Activated T-helper 1 cell treated with Interleukin-2 at 50 U/mL for 16 hours (primary cell): ENCODE measurements at places on chromosomes 11 and 22.

GRCh38 chr11:67301951-67302516 lies 1.3 kb upstream of the SSH3 start:
- no peak for DNase-seq

GRCh38 chr11:29628609-29629008 lies 388.2 kb downstream of the KCNA4 start:
- DNase-seq, result no peak

DNA sequence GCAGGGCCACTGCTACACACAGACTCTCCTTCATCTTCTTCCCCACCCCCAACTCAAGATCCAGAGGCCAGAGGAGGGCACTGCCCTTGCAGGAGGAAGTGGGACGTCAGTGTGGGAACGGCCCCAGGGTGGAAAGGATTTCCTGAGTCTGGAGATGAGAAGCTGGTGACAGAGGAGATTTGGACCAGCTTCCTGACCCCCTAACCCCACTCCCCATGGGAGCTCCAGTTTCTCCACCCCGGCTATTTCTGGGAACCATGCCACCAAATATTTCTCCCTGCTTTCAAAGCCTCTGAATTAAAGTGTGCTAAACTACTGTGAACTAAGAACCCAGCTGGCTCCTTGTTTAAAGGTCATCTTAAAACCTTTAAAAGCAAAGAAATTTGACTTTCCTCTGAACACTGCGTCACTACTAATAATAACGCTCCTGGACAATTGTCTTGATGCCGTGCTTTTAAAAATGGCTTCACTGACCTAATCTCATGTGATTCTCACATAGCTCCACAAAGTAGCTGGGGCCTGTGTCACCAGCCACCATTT lies 46.6 kb downstream of the CWC15 start:
- no peak for DNase-seq

- DNase-seq, result no peak
Observed at GRCh38 chr11:105132716-105133511, 6.7 kb downstream of the CARD18 start.

- no peak for DNase-seq
Observed at GRCh38 chr11:93031386-93031785, 61.9 kb downstream of the MTNR1B start.

- no peak for DNase-seq
Observed at GRCh38 chr11:130776061-130776419, 140.2 kb downstream of the SNX19 start.

DNA sequence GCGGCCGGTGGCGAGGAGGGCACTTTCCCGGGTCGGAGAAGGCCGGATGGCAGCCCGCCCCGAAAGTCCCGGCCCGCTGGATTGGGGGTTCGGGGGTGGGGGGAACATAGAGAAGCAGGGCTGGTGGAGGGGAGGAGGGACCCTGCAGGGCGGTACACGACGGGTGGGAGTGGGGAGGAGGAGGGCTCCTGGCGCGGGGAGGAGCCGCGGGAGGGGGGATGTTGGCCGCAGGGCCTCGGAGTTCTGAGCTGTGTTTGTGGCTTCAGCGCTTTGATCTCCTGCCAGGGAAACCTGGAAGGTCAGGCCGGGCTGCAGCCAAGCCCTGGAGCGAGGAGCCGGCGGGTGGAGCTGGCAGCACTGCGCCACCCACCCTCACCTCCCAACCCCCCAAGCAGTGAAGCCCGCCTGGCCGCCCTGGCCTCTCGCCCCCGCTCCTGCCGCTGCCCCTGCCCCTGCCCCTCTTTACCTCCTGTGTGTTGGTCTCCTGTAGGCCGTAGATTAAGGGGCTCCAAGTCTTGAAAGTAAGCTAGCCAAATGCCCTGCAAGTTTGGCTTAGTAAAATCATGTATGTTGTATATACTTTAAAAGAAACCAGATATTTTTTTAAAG lies 30.9 kb downstream of the C22orf31 start:
- DNase-seq, result no peak
